Cardiac septum (tissue), 1 donor: ENCODE measurements at places on chromosomes 5 and 9. TPM values are rescaled to one million over a fixed set of nuclear protein-coding genes. Genes with fewer than 3 reads are reported as not detected.

DNA sequence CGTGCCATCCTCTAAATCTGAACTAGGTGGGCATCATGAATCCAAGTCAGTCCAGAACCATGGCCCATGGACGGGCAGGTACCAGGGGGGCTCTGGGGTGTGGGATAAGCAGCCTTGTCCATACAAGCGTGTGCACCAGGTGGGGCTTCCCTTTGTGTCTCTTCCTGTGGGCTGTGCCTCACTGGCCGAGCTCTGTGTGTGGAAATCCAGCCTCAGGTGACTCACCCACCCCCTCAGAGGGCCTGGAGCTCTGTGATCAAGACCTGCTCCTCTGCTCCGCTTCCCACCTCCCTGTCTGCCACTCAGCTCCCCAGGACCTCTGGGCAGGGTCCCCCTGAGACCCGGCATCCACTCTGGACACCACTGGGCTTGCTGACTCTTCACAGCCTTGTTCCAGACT, 33.0 kb downstream of the GADD45G start:
- DNase-seq, result no peak

- no peak for DNase-seq
These were observed 27.3 kb downstream of the IRX1 start for GRCh38 chr5:3622961-3623360.

Gene KCNV2
- total RNA-seq, result not detected

DNA sequence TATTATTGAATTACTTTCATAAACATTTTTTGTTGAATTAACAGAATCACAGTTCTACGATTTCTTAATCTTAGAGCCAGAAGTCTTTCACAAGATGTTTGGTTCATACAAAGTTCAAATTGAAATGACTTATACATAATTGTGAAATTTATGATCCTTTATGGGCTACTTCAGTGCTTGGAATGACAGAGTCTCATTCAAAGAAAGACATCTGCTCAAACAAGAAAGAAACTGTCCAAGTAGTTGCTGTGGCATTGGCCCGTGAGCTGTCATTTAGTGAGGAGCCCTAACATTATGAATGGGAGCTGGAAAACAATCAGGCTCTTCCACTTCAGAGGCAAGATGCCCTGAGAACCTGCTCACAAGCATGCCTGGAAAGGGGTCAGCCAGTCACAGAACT, 63.4 kb downstream of the AUH start:
- DNase-seq, result no peak

GRCh38 chr5:78561261-78561660, 87.3 kb downstream of the LHFPL2 start:
- no peak for DNase-seq

GRCh38 chr9:129885670-129886106, 50.4 kb downstream of the USP20 start:
- DNase-seq, result peak; percentile 97

Gene LRRTM2
- total RNA-seq, result not detected
